ENCODE measurements at places on chromosomes 12 and 14. TPM values are rescaled to one million over a fixed set of nuclear protein-coding genes. Genes with fewer than 3 reads are reported as not detected.

IL26 gene
- not detected for total RNA-seq

PPP1R1A gene
- total RNA-seq, result 0.14 TPM

ASCL1 gene
- not detected for total RNA-seq

PMCH gene
- total RNA-seq, result not detected

SYNDIG1L gene
- 0.03 TPM for total RNA-seq

FSCB gene
- total RNA-seq, result not detected

KRT74 gene
- total RNA-seq, result not detected

RILPL1 gene
- total RNA-seq, result 13.4 TPM

RIN3 gene
- 21.5 TPM for total RNA-seq

IGF1 gene
- not detected for total RNA-seq

RNF212B gene
- not detected for total RNA-seq

MAP1LC3B2 gene
- 1.2 TPM for total RNA-seq

LRRC43 gene
- not detected for total RNA-seq

RTN1 gene
- total RNA-seq, result not detected

CIROP gene
- not detected for total RNA-seq
